Neuronal stem cell (in vitro differentiated cells): ENCODE measurements at places on chromosomes 11 and 22.

DNA sequence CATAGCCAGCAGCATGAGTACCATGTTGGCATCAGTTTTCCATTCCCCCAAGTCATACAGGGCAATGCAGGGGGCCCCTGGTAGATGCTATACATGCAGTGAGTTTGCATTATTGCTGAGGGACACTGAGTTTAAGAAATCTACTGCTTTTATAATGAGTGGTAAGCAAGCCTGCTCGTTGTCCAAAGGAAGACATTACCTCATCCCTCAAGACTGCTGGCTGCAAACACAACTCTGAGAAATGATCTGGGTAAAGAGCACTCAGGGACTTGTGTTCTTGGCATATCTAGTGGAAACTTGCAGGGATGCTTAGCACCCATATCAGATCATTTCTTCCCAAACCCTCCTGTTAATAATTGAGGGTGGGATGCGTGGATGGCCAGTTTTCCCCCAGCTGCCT, 77.9 kb downstream of the CWC15 start:
- no peaks in the 10 kb centered on the region for H3K4me1 ChIP-seq
- H3K27me3 ChIP-seq = no peaks in the 10 kb centered on the region
- no peak overlapping the region for H3K27ac ChIP-seq
- no peaks in the 10 kb centered on the region for H3K36me3 ChIP-seq
- DNase-seq = no peak

DNA sequence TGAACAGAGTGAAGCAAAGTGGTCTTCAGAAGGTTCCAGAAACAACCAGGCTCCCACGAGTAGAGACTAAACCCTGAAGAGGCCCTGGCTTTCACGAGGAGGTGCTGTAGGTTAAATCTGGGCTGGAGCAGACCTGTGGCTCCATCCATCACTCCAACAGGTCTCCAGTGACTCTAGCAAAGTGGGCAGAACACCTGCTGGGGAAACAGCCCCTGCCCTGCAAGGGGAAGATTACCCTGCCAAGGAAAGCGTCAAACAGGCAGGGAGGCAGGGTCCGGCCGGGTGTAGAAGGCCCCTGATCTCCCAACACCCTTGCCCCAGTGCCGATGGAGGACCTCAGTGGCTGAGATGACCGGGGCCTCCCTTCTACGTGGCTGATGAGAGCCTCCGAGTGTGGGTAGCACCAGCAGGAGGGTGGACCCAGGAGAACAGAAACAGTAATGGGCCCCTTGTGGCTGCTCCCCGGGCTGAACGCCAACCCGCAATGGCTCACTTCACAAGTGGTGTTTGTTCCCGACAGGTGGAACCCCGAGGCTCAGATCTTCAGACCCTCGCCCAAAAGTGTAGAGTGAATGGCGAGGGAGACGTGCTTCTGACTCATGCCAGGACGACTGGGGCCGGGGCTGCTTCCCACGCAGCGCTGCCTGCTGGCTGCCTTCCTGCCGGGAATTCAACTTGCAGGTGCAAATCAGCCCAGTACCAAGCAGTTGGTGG, 112.0 kb downstream of the SHANK2 start:
- no peaks in the 10 kb centered on the region for H3K4me1 ChIP-seq
- no peak overlapping the region for H3K27ac ChIP-seq
- H3K27me3 ChIP-seq = no peaks in the 10 kb centered on the region

DNA sequence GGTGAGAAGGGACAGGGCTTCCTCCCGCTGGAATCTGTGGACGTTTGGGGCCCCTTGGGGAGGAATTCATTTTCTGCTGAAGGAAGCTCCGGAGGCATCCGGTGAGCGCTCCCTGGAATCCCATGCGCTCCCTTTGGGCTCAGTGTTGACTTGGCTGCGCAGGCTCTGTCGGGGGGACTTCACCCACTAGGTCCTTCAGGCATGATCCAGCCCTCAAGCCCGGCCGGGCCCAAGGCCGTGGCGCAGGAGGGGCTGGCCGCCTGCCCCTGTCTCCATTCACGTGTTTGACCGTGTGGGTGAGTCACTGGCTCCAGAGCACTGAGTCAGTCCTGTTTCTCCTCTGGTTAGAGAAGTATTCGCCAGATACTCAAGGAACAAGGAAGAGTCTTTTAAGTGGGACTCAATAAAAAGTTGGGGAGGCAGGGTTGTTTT, 1.4 kb downstream of the CTTN start:
- no peak for DNase-seq
- H3K4me3 ChIP-seq = peak overlapping the region; percentile 97
- no peaks in the 10 kb centered on the region for H3K27me3 ChIP-seq
- H3K36me3 ChIP-seq = no peaks in the 10 kb centered on the region
- H3K27ac ChIP-seq = no peak overlapping the region

DNA sequence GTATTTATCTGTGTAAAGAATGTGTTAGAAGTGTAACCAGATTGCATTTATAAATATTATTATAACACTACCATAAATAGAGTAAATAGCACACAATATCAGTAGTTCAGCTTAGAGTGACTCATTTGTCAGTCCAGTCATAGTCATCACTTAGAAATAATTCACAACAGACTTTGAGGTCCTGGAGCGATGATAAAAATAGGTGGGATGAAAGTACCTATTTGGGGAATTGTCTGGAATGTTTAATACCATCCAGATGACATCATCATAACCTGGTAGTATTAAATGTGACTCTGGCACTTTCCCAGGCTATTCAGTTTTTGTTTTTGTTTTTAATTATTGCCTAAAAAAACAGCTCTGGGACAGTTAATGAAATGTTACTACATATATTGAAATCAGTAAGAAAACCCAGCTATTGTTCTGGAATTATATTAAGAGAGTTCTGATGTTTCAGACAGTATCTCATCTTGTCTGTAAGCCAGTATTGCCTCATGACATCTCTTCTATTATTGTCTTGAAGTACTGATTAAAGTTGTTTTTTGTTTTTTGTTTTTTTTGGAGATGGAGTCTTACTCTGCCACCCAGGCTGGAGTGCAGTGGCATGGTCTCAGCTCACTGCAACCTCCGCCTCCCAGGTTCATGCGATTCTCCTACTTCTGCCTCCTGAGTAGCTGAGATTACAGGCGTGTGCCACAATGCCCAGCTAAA, 74.8 kb downstream of the SIK2 start:
- no peak for DNase-seq
- no peak overlapping the region for H3K27ac ChIP-seq
- peaks cover 23% of the 10 kb centered on the region for H3K36me3 ChIP-seq
- H3K4me3 ChIP-seq = no peak overlapping the region
- no peaks in the 10 kb centered on the region for H3K4me1 ChIP-seq
- no peaks in the 10 kb centered on the region for H3K27me3 ChIP-seq

DNA sequence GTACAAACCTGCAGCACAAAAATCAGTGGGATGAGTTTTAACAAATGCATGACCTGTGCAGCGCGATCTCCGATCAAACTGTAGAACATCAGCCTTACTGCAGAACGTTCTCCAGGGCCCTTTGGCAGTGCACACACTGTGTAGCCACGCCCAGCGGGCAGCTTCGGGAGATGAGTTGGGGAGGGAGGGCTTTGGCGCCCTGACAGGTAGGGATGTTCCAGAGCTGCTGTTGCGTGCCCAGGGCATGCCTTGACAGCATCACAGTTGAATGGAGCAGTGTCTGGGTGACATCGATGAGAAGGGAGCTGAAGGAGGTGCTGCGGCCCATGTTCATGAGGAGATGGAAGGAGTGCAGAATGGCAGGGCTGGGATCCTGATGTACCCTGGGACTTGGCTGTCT, 80.2 kb downstream of the TBC1D22A start:
- peaks cover 3% of the 10 kb centered on the region for H3K36me3 ChIP-seq
- H3K4me3 ChIP-seq = no peak overlapping the region
- no peak overlapping the region for H3K27ac ChIP-seq
- no peaks in the 10 kb centered on the region for H3K4me1 ChIP-seq
- no peak for DNase-seq

DNA sequence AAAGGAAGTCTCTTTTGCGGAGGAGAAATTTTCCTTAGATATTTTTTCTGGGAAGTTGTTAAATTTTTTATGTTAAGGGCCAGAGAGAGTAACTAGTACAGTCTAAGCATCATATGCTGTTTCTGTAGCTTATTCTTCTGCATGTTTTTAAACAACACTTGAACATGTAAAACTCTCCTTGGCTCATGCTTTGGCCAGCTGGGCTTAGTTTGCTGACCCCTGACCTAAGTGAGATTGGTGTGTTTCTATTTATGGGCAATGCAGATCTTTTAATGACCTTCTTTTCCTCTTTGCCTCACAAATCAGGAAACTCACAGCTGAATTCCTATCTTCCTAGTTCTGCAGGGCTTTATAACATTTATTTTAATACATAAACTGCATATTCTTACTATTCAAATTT, 942.5 kb downstream of the OPCML start:
- no peak for DNase-seq
- H3K36me3 ChIP-seq = no peaks in the 10 kb centered on the region
- H3K27me3 ChIP-seq = no peaks in the 10 kb centered on the region
- H3K27ac ChIP-seq = no peak overlapping the region

GRCh38 chr22:28801845-28802594, 1.7 kb upstream of the XBP1 start:
- DNase-seq = no peak
- H3K27ac ChIP-seq = no peak overlapping the region
- H3K4me1 ChIP-seq = peaks cover 4% of the 10 kb centered on the region
- H3K27me3 ChIP-seq = no peaks in the 10 kb centered on the region
- no peak overlapping the region for H3K4me3 ChIP-seq
- H3K36me3 ChIP-seq = peaks cover under 1% of the 10 kb centered on the region

DNA sequence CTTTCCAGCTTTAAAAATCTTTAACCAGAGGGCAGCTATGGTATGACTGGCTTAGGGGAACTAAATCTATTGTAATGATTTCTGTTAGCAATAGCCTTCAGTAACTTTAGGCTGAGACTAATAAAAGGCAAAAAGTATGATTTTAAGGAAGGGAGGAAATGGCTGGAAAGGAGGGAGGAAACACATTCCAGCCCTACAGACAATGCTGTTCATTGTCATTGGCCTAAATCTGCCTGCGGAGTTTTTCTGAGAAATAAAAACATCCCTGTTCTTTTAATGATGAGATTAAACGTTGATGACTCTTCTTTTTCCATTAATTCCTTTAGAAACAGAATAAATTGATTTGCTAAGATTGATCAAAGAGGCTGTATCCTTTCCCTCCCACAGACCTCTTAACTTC, 99.6 kb upstream of the GRAMD1B start:
- DNase-seq = no peak
- H3K4me1 ChIP-seq = no peaks in the 10 kb centered on the region
- H3K4me3 ChIP-seq = no peak overlapping the region
- H3K27ac ChIP-seq = no peak overlapping the region

- H3K4me1 ChIP-seq = no peaks in the 10 kb centered on the region
- H3K27ac ChIP-seq = no peak overlapping the region
- no peak overlapping the region for H3K4me3 ChIP-seq
- no peak for DNase-seq
- no peaks in the 10 kb centered on the region for H3K36me3 ChIP-seq
- H3K27me3 ChIP-seq = no peaks in the 10 kb centered on the region
Observed at GRCh38 chr11:126720539-126721235, 279.9 kb downstream of the KIRREL3 start.

GRCh38 chr22:48391171-48391711, 1436.4 kb downstream of the BRD1 start:
- H3K27ac ChIP-seq = no peak overlapping the region
- H3K27me3 ChIP-seq = no peaks in the 10 kb centered on the region
- no peak overlapping the region for H3K4me3 ChIP-seq

DNA sequence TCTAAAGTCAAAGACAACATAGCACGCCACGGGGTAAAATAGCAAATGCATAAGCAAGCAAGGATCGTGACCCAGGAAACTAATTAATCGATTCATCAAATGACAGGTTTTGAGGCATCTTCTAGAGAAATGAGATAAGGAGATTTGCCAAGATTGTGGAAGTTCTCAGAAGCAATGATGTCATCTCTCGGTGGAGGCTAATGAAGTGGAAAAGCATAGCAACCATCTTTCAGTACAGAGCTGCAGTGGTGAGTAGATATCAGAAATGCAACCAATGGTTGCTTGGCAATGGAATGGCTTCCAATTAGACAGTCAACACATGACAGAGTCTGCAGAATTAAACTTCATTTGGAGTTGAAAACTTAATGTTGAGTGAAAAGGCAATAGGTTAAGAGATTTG, 116.0 kb downstream of the KIRREL3 start:
- H3K4me3 ChIP-seq = no peak overlapping the region
- no peaks in the 10 kb centered on the region for H3K36me3 ChIP-seq
- H3K4me1 ChIP-seq = peaks cover 3% of the 10 kb centered on the region
- DNase-seq = no peak
- H3K27me3 ChIP-seq = no peaks in the 10 kb centered on the region
- no peak overlapping the region for H3K27ac ChIP-seq

- H3K27ac ChIP-seq = no peak overlapping the region
- DNase-seq = no peak
- H3K27me3 ChIP-seq = no peaks in the 10 kb centered on the region
- H3K36me3 ChIP-seq = no peaks in the 10 kb centered on the region
- no peak overlapping the region for H3K4me3 ChIP-seq
Observed at GRCh38 chr11:129189646-129190045, 2.5 kb downstream of the ARHGAP32 start.

- H3K27ac ChIP-seq = no peak overlapping the region
- H3K4me3 ChIP-seq = no peak overlapping the region
- no peaks in the 10 kb centered on the region for H3K27me3 ChIP-seq
- no peak for DNase-seq
- H3K4me1 ChIP-seq = no peaks in the 10 kb centered on the region
- H3K36me3 ChIP-seq = no peaks in the 10 kb centered on the region
Observed at GRCh38 chr11:40388097-40388818, 1071.2 kb downstream of the LRRC4C start.

GRCh38 chr11:7089328-7090251, 792 bp downstream of the RBMXL2 start:
- H3K36me3 ChIP-seq = no peaks in the 10 kb centered on the region
- no peak overlapping the region for H3K27ac ChIP-seq
- no peaks in the 10 kb centered on the region for H3K4me1 ChIP-seq
- H3K27me3 ChIP-seq = no peaks in the 10 kb centered on the region
- no peak for DNase-seq

- DNase-seq = no peak
- H3K36me3 ChIP-seq = no peaks in the 10 kb centered on the region
- H3K4me1 ChIP-seq = no peaks in the 10 kb centered on the region
Observed at GRCh38 chr22:33529424-33530113, 390.7 kb downstream of the LARGE1 start.

DNA sequence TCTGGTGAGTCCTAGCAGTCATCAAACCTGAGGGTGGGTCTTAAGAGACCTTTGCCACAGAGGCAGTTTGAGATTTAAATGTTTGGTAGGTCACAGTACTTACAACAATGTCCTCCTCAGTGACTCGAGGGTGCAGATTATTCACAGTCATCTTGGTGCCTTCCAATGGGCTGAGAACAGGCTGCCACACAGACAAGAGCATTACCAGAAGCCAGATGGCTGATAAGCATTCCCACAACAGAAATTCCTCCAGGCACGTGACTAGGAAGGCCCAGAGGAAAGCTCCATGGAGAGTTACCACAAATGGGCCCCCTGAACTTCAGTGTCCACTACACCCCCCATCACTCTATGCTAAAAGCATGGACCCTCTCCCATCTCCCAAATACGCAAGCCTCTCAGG, 19.2 kb downstream of the POLDIP3 start:
- H3K4me1 ChIP-seq = no peaks in the 10 kb centered on the region
- no peak for DNase-seq
- H3K27me3 ChIP-seq = no peaks in the 10 kb centered on the region
- H3K4me3 ChIP-seq = no peak overlapping the region
